ENCODE measurements at places on chromosomes 13 and 19.

DNA sequence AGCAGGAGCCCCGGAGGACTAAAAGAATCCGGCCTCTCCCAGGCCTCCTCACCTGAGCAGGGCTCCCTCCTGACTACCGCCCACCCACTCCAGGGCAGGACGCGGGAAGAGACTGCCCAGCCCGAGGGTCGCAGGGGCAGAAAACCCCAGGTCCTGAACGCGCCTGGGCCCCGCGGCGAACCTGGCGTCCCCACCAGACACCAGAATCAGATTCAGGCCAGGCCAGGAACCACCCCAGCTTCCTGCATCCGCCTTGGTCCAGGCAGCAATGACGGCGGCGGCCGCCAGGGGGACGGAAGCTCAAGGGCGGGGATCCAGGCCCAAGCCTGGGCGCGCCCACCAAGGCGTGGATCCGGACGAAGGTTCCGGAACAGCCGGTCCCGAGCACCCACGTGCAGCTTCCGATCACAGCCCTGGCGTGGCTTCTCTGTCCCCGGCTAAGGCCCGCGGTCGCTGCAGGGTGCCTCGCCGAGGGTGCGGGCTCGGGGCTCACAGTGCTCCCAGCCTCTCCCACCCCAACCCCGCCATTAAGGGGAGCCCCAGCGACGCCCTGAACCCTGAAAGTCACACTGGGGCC lies 3.6 kb downstream of the LGALS7 start:
- peak; percentile 83 for DNase-seq

GRCh38 chr19:58550362-58551122 lies 4.4 kb downstream of the CHMP2A start:
- DNase-seq = no peak

GRCh38 chr13:51971520-51972426 lies 39.5 kb downstream of the ATP7B start:
- DNase-seq = no peak

GRCh38 chr19:41890936-41891335 lies 8.0 kb downstream of the ARHGEF1 start:
- DNase-seq = no peak

Data from stimulated activated CD8-positive, alpha-beta memory T cell treated with anti-CD3 and anti-CD28 coated beads, Interleukin-12 subunit alpha, Interleukin-12 subunit beta, amount 100 ng/mL, for 1 hour (primary cell).